NCI-H1092 (cell line): ENCODE measurements at places on chromosomes 3 and 15.

GRCh38 chr3:133535971-133536881 is 37.3 kb upstream of the CDV3 start:
- DNase-seq, result peak; percentile 14

DNA sequence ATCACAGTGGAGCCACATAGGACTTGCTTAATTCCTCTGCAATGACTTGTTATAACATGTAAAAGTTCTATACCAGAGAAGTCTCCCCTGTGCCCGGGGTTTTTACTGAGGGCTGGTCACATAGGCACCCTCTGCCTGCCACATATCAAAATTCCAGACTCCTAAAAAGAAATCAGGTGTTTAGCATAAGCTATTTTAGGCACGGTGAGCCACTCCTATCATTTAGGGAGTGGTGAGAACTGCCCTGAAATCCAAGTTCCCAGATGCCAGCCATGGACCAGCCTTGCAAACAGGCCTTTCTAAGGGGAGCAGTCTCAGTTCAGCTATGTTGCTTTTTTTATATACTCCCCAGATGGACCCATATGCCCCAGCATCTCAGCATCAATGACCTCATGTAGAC is 130.3 kb downstream of the THSD4 start:
- no peak for DNase-seq

DNA sequence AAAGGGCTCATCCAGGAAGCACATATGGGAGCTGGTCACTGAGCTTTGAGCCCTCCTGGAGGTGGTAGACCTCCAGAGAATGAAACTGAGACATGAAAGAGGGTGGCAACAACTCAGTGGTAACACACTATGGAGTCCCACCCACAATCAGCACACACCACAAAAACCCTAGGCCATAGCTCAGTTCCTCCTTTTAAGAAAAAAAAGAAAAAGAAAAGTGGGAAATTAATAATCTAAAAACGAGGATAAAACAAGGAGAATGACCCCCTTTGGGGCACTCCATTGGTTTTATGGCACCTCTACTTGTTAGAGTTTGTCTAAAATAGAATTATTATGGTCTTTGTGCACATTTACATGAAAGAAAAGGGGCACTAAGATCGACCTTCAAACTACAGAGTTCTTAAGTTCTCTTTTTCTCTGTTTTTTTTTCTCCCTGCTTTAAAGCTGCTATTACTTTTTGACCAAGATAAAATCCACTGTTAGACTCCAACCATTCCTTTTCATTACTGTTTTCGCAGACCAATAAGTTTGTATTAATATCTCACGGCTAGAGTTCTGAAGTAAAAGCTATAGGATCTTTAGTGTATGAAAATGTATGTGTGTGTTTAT is 40.2 kb upstream of the ZBTB20 start:
- DNase-seq, result no peak

DNA sequence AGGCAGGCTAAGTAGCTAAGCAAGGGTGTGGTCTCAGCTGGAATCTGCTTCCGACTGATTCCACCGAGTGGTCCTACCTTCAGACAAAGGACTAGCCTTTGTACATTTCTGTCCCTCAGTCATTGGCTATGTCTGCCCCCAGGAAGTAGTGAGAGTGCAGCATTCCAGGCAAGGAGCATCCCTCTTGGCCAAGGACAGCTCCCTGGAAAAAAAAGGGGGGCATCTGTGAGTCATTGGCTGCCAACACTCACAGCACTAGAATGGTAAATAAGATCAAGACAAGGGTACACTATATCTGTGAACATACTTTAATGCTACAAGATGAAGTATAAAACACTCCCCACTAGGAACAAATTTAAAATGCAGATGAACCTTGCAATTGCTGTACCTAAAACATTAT is 66.8 kb downstream of the STAC start:
- DNase-seq, result no peak

DNA sequence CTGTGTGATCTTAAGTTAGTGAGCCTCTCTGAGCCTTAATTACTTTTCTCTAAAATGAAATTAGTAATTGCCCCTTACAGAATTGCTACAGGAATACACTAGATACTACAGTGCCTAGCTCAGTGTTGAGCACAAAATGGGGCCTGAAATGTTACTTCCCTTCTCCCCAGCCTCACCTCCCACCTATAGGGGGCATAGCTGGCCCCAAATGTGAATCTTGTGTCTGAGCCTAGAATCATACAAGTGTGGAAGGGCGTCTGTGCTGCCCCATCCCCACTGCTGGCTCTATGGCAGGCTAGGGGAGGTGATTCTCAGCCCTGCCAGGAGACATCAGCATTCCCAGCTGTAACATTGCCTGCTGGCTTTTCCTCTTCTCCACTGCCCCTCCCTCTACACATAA is 42.7 kb downstream of the IFT122 start:
- no peak for DNase-seq

GRCh38 chr3:17059989-17060550 is 175.3 kb downstream of the PLCL2 start:
- no peak for DNase-seq

GRCh38 chr3:141237701-141238521 is 6.3 kb downstream of the PXYLP1 start:
- peak; percentile 95 for DNase-seq

DNA sequence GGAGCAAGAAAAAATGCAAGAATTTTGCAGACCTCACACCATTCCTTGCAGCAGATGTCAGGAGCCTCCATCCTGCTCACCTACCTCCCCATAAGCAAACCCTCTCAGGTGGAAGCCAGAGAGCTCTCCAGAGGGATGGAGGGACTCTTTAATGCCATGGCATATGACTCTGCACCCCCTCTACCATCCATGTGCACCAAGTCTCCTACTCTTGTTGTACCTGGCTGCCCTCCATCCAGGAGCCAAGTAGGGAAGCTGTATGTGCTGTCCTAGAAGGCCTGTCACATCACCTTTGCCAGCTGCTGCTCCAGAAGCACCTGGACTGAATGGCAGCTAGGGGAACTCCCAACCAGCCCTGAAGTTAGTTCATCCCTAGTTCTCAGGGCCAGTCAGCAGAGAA is 38.5 kb upstream of the PRR20G start:
- no peak for DNase-seq

DNA sequence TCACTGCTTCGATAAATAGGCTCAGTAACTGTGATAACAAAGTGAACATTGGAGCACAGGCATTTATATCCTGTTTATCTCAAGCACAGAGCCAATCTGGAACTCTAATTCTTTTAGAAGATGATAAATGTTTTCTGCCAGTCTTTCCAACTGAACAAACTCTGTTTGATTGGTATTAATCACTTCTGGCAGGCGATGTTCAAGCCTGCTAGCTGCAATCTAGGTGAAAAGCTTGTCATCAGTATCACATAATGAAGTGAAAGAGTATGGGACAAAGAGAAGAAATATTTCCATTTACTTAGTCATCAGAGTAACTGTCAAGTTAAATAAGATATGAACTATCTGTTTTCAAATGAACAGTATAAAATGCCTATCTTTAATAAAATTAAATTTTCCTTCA is 577.3 kb downstream of the VGLL3 start:
- DNase-seq, result no peak

DNA sequence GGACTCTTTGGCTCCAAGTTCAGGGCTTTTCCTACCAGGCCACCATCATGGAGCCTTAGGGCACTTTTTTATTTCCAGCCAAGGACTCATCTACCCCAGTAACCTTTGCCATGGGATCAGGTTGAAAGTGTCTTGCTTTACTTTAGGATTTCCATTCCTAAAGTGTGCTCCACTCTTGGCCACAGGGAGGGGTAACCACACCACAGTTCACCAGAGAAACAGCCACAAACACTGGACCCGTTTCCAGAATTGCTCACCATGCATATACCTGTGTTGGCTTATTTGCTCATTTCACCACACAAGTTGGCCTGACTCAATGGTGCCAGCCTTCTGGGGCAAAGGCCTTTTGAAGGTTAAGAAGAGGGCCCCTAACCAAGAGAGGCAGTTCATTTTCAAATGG is 70.6 kb upstream of the RAD18 start:
- no peak for DNase-seq

DNA sequence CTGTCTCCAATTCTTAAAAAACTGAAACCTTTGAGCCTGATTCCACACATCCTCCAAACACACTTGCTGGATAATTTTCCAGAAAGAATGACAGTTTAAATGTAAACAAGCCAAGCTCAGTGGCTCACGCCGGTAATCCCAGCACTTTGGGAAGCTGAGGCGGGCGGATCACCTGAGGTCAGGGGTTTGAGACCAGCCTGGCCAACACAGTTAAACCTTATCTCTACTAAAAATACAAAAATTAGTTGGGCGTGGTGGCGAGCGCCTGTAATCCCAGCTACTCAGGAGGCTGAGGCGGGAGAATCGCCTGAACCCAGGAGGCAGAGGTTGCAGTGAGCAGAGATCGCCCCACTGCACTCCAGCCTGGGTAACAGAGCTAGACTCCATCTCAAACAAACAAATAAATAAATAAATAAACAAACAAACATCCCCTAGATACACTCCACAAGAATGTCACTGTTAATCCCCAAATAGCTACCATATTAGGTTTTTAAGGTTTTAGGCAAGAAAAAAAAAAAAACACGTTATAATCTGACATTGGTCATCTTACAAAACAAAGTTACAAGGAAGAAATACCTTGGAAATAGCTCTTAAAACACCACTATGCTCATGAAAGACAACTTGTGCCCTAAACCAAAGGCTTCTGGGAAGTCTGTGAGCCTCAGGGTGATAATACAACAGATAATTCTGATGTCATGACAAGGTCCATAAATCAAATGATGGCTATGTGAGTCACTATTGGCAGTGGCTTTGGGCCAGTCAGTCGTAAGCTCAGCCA is 13.2 kb downstream of the TNIK start:
- no peak for DNase-seq

DNA sequence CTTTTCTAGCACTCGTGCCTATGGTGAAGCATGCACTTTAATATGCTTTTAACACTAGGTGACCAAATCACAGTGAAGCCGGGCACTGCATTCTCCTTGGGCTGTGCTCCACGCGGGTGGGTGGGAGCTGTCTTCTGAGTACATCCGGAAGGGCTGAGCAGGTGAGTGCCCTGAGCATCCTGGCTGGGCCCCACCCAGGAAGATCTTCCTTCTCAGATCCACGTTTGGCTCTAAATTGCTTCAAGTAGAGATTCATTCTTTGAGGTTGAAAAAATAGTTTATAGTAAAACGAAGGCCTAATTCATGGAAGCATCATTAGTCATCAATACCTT is 73.9 kb upstream of the BLM start:
- DNase-seq, result no peak

- no peak for DNase-seq
These were observed 192.5 kb upstream of the TSC22D2 start for GRCh38 chr3:150215616-150216015.

DNA sequence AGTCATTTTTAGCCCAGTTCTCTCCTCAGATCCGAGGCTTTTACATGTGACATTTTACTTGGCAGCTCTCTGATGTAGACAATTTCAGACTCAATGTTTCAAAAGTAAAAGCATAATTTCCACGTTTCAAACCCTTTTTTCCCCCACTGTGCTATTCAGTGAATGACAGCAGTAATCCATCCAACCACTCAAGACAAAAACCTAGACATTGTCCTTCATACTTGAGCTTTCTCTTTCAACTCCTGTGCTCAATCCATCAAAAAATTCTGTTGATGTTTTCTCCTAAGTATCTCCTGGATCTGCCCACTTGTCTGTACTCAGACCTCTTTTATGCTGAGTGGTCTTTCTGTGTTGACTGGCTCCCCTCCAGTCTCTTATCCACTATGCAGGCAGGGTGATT is 214.7 kb downstream of the CHL1 start:
- DNase-seq, result no peak
